Fibroblast of skin of back (primary cell): ENCODE measurements at places on chromosomes 6 and 20.

GRCh38 chr6:112827793-112828192, 480.7 kb downstream of the RFPL4B start:
- DNase-seq: peak; percentile 39

DNA sequence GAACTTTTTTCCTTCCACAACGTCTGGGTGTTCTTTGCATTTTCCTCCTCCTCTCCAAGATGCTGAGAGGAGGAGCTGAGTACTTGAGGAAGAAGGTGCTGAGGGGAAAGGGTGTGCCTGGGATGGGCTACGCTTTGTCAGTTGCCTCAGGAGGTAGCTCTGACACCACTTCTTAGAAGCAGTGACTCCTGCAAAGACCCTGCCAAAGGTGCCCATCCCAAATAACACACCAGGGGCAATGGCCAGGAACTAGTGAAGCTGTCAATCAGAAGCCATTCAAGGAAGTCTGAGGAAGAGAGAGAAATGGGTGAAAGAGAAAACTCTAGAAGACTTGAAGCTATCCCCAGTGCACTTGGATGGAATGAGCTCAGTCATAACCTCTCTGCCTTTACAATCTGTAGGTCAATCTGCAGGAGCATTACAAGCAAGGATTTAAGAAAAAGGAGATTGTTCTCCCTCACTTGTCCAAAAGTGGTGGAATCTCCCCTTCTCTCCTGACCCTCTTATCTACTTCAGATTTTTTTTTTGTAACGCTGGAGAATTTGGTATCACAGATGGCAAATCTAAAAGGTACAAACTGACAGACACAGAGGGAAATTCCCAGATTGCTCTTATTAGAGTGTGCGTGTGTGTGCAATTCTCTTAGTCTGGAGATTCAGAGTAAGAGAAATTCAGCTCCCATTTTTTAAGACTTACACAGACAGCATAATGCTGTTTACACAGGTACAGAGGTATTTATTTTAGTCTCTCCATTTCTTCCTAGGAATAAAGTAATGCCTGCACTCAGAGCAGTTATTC, 242.6 kb downstream of the GMPR start:
- no peak for DNase-seq

DNA sequence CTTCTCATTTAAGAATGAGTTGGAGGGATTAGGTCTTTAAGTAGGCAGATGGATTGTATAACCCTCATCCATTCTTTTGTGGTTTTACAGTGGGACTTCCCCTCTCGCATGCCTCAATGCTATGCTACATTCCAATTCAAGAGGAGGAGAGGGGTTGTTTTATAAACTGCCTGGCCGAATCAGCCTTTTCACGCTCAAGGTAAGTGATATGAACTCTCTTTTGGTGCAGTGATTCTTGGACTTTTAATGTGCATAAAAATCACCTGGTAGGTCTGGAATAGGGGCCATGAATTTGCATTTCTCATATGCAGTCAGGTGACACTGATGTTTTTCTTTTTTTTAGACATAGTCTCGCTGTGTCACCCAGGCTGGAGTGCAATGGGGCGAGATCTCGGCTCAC, 10.8 kb downstream of the ASXL1 start:
- DNase-seq: peak; percentile 38

- no peak for DNase-seq
Observed at GRCh38 chr6:37785663-37786270, 33.8 kb upstream of the ZFAND3 start.

DNA sequence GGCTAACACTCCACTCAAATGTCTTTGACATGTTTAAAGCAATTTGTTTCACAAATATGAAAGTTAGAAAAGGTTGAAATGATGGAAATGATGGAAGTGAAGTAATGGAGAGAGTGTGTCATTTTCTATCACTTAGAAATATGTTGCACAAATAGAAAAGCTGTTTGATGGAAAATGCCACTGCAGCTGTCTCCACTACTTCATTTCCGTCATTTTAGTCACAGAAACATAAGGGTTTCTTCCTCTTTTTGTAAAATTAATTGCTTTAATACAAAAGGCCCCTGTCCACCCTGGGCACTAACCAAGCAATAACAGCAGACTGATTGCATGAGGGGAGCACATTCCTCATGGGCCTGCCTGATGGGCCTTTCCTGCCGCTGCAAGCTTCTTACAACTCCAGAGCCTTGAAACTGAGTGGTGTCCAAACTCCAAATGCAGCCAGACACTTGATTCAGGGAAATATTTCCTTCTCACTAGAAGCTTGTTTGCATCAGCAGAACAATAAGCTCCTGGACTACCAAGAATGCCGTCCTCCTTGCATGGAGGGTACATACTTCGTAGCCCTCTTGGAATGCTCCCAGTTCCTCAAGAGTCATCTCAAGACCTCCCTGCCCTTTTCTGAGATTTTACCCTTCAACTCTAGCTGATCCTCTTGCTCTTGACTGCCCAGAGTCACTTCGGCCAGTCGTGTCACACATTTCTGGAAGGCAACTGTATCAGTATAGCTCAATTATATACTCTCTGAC, 36.1 kb downstream of the F13A1 start:
- DNase-seq: no peak

DNA sequence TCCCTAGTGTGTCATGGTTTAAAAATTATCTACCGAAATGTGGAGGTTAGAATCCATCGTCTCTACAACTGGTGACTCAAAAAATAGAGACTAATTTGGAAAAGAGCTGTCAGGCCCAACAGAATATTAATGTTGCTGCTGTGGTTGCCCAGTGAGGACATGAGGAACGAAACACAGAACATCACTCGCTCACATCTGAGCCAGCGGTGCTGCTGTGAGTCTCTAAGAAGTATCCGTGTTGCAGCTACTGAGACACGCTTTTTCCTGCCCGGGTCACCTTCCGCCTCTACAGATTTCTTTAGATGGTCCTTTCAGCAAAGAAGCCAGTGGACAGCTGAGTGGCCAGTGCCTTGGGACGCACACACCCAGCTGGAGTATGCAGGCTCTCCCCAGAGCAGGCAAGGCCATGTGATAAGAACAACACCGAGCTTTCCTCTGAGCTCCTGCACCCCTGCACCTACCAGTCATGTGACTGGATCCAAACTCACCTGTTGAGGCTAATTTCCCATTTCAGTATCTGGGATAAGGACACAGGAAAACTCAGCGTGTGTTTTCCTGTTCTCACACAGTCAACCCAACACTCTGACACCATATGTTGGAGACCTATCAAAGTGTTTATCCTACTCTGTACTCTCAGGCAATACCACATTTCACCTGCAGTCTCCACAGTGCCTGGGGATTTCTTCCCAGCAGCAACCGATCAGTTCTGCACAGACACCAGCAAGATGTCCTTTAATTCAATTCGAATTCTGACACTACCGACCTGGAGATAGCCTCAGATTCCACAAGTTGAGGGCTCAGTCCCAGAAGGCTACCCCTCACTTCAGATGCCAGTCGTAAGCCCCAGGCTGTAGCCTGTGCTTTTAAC, 119.0 kb upstream of the RPS6KA2 start:
- no peak for DNase-seq

DNA sequence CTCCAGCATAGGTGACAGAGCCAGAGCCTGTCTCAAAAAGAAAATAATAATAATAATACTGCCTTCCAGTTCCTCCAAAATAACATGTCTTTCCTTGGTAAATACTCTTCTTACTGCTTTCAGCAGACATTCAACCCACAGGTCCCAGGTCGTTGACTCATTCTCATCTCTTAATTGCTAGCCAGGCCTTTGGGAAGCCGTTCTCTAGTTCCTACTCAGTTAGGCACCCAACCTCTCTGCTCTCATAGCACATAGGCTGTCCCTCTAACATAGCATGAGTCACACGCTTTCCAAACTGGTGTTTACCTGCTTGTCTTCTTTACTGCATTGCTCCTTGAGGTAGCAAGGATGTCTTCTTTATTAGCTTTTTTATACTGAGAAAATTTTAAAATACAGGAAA, 98.8 kb downstream of the LAMA2 start:
- no peak for DNase-seq

GRCh38 chr6:6518631-6519427, 69.7 kb upstream of the LY86 start:
- DNase-seq: no peak

- DNase-seq: no peak
Observed at GRCh38 chr20:51591871-51592270, 49.4 kb upstream of the NFATC2 start.

DNA sequence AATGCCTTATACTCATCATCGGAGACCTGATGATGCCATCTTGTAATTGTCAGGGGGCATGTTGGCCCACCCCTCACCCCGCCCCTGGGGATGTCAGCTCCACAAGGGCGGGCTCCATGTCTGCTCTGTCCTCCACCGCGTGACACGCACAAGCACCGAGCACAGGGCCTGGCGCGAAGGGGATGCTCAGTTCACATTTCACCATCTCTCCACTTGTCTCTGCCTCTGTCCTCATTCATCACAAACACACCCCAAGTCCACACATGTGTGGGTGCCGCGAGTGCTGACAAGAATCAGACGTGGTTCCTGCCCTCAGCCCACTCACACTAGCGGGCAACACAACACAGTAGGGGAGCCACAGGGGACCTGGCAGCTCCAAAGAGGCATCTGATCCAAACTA, 151.2 kb upstream of the PTPN1 start:
- no peak for DNase-seq

- DNase-seq: no peak
Observed at GRCh38 chr6:7924867-7925266, 14.3 kb upstream of the TXNDC5 start.

DNA sequence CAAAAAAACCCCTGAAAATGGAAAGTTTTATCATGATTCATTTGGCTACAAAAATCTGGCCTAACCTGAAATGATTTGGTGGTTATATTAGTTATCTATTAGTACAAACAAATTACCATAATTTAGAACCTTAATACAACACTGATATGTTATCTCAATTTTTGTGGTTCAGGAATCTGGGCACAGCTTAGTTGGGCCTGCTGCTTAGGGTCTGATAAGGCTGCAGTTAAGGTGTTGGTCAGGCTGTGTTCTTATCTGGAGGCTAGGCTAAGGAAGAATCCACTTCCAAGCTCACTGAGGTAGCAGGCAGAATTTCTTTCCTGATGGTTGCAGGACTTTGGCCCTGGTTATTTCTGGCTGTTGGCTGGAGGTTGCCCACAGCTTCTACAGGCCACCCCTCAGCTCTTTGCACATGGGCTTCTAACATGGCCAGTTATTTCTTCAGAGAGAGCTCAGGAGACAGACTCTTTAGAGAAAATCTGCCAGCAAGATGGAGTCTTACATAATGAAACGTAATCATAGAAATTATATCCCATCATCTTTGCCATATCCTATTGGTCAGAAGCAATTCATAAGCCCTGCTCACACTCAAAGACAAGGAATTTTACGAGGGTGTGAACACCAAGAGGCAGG, 11.4 kb downstream of the TRIM38 start:
- no peak for DNase-seq

GRCh38 chr20:43514648-43514999, 7.1 kb downstream of the L3MBTL1 start:
- DNase-seq: no peak

- DNase-seq: no peak
Observed at GRCh38 chr20:13984211-13984610, 6.2 kb downstream of the SEL1L2 start.

- DNase-seq: no peak
Observed at GRCh38 chr6:36195471-36196112, 952 bp upstream of the BRPF3 start.

DNA sequence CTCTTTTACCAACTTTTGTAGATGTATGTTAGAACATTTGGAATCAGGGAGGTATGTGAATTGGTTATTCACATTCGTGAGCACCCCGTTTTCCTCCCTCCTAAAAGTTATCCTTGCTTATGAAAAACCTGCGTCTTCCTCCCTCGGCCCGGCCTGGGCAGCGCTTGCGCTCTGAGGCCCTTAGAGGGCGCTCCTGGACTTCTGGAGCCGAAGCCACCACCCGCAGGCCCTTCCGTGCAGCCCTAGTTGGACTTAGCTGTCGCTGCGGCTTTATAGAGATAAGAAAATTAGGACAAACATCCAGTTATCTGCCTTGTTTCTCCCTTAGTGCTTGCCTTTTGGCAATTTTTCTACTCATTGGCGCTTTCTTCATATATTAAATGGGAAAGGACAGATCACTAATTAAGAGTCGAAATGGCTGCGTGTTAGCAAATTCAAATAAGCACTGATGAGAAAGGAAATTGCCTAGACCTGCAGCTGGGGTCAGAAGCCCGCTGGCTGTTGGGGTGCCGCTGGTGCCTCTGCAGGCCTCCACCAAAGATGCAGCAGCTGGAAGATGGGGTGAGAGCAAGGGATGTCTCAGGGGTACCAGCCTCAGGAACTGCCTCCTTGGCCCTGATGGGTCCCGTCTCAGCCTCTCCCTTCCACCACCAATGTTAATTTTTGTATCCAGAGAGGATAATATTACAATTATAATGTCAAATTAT, 5.2 kb downstream of the FNDC1 start:
- DNase-seq: peak; percentile 71

DNA sequence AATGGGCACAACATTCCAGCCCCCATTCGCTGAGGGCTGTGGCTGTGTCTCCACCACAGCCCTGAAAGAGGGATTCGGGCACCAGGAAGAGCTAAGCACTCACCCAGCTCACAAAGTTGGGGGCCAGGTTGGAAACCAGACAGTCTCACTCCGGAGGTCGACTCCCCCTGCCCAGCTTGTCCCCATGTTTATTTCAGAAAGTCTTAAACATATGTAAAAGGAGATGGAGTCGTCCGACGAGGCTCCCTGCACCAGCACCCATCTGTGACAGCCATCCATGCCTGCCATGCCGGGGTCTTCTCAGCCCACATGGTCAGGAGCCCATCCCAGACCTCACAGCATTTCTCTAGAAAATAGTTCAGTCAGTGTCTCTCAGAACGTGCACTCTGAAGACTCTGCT, 63.6 kb upstream of the STX16 start:
- no peak for DNase-seq

- DNase-seq: peak; percentile 4
Observed at GRCh38 chr6:71289039-71289801, 609 bp downstream of the OGFRL1 start.

DNA sequence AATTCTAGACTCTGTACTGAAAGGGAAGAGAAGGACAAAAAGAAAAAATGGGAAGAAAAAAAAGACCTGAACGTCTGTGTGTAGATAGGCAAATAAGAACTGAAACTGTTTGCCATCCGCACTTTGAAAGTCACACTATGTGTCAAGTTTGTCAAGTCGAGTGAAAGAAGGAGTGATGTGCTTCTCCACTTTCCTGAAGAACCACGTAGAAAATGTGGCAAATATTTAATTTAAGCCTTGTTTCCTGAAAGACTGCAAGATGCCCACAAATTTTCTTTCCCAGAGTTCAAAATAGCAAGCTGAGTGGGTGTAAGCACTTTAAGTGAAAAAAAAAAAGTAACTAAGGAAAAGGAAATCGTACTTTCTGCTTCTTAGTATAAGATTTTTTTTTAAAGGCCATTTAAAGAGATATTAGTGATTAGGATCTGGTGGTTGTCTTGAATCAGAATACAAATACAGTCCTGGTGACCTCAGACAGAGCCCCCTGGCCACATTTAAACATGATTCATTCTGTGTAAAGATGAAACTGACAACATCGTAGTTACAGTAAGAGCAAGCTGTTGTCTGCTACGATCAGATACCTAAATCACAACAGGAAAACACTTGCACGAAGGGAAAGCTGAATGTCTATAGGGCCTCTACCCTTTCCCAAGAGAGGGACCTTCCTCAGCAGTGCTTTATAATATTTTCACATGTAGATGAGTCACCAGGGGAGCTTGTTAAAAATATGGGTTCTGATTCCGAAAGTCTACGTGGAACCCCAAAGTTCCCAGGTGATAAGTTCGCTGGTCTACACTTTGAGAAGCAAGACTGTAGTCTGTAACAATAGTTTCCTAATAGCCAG, 102.3 kb downstream of the HIVEP2 start:
- peak; percentile 57 for DNase-seq
